HS-5 (cell line): ENCODE measurements at places on chromosomes 1 and 21.

DNA sequence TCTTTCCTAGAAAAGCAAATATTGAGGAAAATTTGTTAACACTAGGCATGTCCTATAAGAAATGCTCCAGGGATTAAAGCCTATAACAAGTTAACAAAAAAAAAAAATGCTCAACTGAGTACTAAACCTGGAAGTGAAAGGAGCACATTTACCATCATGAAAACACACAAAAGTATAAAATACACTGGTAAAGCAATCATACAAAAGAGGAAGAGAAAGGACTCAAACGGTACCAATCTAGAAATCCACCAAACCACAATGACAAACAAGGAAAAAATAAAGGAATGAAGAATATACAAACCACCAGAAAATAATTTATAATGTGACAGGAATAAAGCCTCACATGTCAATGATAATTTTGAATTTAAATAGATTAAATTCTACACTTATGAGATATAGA is 21.2 kb downstream of the CD1E start:
- no peak for DNase-seq

DNA sequence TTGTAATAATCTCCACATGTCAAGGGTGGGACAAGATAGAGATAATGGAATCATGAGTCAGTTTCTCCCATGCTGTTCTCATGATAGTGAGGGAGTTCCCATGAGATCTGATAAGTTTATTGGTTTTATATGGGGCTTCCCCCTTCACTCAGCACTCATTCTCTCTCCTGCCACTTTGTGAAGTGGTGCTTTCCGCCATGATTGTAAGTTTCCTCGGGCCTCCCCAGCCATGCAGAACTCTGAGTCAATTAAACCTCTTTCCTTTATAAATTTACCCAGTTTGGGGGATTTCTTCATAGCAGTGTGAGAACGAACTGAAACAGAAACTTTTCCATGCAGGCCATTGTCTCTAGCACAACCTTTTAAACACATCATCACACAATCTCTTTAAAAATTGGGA is 221.5 kb upstream of the BRINP3 start:
- no peak for DNase-seq

- no peak for DNase-seq
Observed at GRCh38 chr1:151132335-151133017, 14.0 kb downstream of the SEMA6C start.

DNA sequence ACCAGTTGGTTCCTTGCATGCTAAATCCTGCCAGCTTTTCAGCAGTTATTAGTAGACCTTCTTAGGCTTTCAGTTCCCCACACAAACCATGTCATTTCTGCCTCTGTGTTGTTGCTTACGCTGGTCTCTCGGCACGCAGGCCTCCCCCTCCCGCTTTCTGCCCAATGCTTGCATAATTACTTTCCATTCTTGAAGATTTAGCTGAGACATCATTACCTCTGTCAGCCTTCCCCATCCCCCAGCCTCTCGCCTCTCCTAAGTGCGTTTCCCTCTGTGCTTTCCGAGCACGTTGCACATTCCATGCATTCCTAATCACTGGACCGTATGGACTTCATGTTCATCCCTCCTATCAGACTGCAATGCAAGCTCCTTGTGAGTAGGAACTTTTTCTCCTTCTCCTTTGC is 26.8 kb downstream of the TSHB start:
- DNase-seq, result no peak

DNA sequence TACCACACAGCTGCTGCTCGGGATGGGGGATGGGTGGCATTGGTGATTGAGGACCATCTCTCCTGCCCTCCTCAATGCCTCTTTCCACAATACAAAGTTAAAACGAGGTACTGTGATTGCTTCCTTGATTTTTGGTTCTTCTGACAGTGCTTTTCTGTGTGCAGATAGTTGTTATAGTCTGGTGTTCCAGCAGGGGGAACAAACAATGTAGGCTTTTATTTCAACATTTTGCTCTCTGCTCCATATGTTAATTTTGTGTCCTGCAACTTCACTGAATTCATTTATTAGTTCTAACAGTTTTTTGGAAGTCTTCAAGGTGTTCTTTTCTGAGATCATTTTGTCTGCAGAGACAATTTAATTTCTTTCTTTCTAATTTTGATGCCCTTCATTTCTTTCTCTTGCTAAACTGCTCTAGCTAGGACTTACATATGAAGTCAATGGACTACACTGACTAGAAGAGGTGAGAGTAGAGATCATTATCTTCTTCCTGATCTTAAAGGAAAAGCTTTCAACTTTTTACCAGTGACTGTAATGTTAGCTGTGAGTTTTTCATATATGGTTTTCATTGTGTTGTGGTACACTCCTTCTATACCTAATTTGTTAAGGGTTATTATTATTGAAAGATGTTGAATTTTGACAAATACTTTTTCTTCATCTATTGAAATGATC is 45.4 kb downstream of the TNFSF18 start:
- no peak for DNase-seq

DNA sequence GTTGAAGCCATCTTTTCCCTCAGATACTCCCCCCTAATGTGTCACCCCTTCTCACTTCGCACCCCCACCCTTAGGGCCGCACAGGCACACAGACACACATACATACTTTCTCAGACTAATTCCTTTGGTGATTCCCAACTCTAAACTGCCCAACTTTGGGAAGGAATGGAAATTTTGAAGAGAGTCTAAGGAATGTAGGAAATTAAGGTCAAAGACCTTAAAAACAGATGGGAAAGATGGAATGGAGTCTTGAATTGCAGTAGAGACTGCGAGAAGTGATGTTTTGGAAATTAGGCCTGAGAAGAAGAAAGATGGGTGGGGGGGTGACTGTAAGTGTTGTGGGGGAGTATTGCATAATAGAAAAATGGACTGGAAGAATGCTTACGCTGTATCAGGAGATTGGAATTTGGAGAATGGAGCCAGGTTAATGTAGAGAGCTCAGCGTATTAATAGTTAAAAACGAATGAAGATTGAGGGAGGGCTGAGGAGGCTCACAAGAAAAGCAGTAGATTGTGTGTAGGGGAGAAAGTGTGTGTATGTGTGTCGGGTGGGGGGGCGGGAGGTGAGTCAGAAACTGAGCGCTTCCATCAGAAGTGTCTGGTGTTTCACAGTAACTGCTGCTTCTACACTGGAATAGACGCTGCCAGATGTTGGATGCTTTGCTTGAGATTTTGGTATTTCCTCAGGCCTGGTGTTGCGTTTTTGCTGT is 1.7 kb downstream of the PIP5K1A start:
- DNase-seq, result peak; percentile 94

DNA sequence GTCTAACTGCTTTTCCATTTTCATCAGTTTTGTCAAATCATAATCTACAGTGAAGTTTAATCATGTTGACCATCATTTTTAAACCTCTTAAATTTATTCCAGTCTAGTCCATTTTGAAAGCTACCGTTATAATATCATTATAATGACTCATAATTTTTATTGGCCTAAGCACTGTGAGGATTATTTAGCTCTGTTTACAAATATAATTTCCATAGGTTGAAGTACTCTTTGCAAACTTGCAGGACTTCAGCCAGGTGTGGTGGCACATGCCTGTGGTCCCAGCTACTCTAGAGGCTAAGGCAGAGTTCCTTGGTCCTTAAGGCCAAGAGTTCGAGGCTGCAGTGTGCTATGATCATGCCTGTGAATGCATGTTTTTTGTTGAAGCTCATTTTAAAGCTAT is 54.3 kb downstream of the MAP3K21 start:
- DNase-seq, result no peak

DNA sequence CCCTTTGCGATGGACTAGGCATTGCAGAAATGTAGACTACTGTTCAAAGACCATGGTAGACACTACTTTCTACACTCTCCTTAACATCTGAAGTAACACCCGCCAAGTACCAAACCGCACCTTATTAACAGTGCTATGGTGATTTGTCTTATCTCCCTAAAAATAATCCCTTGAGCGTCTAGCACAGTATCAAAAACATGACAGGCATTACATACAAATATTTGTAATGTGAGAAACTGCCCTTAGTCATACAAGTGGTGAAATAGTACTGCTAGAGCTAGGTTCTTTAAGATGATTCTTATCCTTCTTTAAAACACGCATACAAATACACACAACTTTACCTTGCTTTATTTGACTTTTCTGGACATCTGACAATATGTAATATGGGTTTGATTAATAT is 27.2 kb downstream of the PUM1 start:
- peak; percentile 38 for DNase-seq

GRCh38 chr1:223639331-223639749 is 26.2 kb downstream of the CAPN8 start:
- DNase-seq, result no peak

GRCh38 chr1:31374511-31375196 is 1.8 kb upstream of the FABP3 start:
- DNase-seq, result no peak
